Ureter (tissue), 1 donor: ENCODE measurements at places on chromosomes 2 and 18.

DNA sequence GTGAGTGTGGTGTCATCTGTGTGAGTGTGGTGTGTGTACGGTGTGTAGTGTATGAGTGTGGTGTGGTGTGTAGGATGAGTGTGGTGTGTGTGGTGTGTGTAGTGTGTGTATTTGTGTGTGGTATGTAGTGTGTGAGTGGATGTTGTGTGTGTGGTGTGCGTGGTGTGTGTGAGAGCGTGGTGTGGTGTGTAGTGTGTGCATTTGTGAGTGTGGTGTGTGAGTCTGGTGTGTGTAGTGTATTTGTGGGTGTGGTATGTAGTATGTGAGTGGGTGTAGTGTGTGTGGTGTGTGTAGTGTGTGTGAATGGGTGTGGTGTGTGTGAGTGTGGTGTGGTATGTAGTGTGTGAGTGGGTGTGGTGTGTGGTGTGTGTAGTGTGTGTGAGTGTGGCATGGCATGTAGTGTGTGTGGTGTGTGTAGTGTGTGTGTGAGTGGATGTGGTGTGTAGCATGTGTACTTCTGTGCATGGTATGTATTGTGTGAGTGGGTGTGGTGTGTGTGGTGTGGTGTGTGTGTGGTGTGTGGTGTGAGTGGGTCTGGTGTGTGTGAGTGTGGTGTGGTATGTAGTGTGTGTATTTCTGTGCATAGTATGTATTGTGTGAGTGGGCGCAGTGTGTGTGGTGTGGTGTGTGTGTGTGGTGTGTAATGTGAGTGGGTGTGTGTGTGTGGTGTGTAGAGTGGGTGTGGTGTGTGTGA is 227.8 kb downstream of the BCL2 start:
- no peak for DNase-seq

- DNase-seq = peak; percentile 49
Observed at GRCh38 chr18:31042406-31043181, at the start of gene DSC3. DSC3 (minus strand) TSS chr18:31042742; CDS start chr18:31042660, 82 bp downstream.

- no peak for DNase-seq
Observed at GRCh38 chr2:23387221-23387550, 2.2 kb downstream of the KLHL29 start.

- DNase-seq = peak; percentile 17
Observed at GRCh38 chr18:74477771-74478170, 18.4 kb upstream of the CNDP2 start.

DNA sequence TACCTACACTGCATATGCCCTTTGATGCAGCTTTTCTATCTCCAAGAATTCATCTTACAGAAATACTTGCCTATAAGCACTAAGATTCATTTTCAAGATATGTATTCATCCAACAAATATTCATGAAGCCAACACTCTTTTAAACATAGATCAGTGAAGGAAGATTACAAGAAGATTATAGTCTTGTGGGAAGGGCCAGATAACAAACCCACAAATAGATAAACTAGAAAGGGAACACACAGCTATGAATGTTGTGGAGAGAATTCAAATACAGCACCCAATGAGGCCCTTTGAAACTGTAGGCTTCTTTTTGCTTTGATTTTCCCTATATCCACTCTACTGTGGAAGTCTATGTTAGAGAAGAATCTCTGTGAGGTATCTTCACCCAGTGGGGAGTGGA is 186.7 kb upstream of the RBMS1 start:
- no peak for DNase-seq

- DNase-seq = no peak
Observed at GRCh38 chr2:31401580-31401979, 13.0 kb downstream of the XDH start.

DNA sequence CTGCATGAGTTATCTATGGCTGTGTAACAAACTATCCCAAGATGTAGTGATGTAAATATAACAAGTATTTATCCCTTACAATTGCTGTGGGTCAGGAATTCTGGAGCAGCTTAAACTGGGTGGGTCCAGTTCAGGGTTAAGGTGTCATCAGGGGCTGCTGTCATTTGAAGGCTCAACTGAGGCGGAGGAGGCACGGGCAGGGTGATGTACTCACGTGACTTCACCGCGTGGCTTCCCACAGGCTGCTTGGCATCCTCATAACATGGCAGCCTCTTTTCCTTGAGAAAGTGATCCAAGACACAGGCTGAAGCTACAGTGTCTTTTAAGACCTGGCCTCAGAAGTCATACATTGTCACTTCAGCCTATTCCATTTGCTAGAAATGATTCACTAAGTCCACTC is 125.8 kb downstream of the PTGR3 start:
- no peak for DNase-seq

- no peak for DNase-seq
Observed at GRCh38 chr2:29187926-29188325, 72.7 kb downstream of the CLIP4 start.

- no peak for DNase-seq
Observed at GRCh38 chr2:152638056-152638455, 79.2 kb downstream of the PRPF40A start.

GRCh38 chr2:39728941-39729351 is 50.1 kb downstream of the THUMPD2 start:
- DNase-seq = no peak

DNA sequence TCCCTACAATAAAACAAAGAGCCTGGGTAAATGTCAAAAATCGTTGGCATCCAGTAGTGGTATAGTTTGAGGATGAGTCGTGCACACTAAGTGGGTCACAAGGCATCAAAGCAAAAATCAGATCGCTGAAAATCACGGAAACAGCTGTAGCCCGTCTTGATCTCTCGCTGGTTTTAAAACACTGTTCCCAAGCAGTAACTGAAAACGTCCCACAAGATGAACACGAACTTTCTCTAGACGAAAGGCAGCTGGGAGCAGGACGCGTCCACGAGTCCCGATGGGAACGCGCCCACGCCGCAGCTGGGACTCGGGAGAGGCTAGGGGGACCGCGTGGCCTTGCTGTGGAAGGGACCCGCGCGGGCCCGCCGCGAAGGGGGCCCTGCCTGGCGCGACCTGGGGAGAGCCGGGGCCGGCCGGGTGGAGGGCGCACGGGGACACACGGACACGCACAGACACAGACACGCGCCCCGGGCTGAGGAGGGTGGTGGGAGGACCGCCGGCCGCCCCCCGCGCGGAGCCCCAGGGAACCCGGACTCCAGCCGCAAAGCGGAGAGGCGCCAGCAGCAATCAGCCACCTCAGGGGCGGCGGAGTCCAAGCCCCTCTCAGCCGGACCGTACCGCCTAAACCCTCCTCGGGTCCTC is 651 bp downstream of the STK17B start:
- peak; percentile 46 for DNase-seq

GRCh38 chr2:54388076-54388475 is 68.1 kb upstream of the SPTBN1 start:
- no peak for DNase-seq

GRCh38 chr2:20641123-20641985 is 9.5 kb downstream of the HS1BP3 start:
- no peak for DNase-seq

DNA sequence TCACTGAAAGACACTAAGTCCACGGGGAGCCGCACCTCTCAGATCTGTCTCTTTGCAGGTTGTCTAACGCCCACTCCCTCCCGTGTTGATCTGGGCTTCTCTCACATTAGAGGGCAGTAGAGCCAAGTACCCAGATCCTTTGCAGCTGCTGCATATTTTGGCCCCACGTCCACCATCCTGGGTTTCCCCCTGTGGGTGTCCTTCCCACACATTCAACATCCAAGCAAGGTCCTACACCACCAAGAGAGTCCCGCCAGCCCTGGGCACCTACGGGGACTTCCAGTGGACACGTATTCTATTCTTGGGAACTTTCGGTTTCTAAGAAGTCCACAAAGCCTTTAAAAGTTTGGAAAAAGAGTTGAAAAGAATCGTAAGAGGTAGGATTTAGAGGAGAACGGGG is 116.6 kb downstream of the ATL2 start:
- no peak for DNase-seq

DNA sequence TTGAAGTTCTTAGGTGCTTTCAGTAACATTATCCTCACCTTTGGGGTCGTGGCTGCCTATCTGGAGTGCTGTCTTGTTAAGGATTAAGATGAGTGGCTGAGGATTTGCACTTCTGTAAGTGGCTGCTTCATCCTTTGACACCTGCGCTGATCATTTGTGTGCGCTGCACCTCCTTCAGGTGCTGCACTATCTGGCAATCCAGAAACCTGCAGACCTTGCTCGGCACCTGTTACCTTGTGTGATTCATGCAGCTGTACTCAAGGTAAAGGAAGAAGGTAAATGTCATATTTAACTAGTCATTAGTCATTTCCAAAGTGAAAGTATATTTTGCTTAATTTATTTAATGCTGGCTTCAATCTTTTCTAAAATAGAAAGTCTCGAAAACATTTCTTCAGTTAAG is 110.3 kb downstream of the RAB3GAP1 start:
- peak; percentile 46 for DNase-seq

DNA sequence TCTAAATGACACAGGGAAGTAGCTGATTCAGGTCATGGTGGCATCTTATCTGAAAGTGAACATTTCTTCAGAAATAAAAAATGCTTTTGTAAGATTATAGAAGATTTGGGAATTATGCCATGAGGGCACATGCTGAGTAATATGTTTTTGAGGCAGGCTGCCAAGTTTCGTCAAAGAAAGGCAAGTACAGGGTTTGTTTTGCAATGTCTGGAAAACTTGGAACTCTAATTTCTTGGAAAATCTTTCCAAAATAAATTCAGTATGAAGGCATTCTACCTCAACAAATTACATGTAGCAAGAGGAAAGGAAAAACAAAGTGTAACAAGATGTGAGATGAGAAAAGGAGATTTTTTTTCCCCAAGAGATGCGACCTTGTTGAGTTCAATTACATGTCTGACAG is 167.7 kb downstream of the PLCL1 start:
- no peak for DNase-seq

GRCh38 chr2:176584333-176584732 is 315.1 kb downstream of the MTX2 start:
- DNase-seq = no peak

- no peak for DNase-seq
Observed at GRCh38 chr2:241541564-241542277, 16.8 kb upstream of the BOK start.

DNA sequence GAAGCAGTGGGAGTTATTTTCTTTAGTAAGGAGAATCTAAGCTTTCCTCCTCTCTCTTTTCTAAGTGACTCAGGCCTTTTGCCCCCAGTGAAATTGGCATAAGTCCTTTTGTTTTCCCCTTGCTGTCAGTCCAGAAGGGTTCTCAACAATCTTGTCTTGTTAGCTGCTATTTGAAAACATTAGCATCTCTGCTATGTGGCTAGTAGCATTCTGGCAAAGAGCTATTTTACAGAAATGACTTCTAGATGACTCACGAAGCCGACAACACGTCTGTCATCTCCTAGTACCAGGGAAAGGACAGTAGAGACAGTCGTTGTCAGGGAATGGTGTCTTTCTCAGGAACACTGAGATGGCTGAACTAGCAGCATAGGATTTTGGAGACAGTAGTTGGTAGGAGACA is 14.7 kb downstream of the SMARCAL1 start:
- DNase-seq = no peak

DNA sequence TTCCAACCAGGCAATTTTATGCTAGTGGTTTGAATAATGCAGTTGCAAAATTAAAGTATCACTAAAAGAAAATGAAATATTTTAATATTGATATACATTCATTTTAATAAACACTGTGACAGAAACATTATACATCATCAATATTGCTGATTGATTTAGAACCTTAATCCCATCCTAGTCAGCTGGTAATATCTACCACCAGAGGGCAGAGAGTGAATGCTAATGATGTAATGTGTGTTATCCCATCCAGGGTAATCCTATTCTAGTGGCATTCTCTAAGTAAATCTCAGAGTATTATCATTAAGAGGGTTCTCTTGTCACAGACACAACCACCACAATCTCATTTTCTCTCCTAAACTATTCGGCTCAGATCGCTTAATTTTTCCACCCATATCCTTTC is 477.4 kb downstream of the CPS1 start:
- no peak for DNase-seq

DNA sequence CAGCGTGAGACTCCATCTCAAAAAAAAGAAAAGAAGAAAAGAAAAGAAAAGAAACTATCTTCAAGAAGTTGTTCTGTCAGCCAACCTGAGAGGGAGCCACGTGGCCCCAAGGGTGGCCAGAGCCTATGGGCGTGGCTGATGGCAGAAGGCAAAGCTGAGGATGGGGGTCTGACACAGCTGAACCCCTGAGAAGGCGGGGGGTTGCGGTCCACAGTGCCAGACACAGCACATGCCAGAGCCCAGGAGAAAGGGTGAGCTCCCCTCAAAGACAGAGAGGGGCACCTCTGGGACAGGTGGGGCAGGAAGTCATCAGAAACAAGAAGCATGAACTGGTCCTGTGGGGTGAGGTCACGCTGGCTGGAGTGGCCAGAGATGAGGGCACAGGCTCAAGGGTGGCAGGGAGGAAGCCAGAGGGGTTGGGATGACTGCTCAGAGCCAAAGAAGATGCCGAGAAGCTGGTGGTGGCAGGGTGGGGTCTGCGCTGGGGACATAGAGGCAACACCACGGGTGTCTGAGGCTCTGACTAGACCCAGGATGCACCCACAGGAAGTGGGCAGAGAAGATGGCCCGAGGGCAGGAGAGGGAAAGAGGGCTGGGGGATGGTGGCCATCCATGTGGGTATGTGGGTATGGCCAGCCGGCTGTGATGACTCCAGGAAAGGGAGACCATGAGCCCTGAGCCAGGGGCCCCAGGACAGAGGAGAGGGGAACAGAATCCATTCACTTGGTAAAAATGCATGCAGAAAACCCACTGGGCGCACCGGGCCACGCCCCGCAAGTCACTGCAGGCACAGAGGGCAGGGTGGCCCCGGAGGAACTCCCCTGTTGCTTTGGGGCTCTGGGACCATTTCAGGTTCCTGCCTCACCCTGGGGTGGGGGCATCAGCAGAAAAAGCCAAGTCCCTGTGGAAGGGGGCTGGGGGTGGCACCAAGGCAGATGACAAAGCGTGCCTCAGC is 8.4 kb downstream of the KIF1A start:
- DNase-seq = no peak

- DNase-seq = peak; percentile 44
Observed at GRCh38 chr2:134466141-134466540, 212.3 kb downstream of the MGAT5 start.

GRCh38 chr2:96158554-96158940 is 13.3 kb upstream of the DUSP2 start:
- no peak for DNase-seq

DNA sequence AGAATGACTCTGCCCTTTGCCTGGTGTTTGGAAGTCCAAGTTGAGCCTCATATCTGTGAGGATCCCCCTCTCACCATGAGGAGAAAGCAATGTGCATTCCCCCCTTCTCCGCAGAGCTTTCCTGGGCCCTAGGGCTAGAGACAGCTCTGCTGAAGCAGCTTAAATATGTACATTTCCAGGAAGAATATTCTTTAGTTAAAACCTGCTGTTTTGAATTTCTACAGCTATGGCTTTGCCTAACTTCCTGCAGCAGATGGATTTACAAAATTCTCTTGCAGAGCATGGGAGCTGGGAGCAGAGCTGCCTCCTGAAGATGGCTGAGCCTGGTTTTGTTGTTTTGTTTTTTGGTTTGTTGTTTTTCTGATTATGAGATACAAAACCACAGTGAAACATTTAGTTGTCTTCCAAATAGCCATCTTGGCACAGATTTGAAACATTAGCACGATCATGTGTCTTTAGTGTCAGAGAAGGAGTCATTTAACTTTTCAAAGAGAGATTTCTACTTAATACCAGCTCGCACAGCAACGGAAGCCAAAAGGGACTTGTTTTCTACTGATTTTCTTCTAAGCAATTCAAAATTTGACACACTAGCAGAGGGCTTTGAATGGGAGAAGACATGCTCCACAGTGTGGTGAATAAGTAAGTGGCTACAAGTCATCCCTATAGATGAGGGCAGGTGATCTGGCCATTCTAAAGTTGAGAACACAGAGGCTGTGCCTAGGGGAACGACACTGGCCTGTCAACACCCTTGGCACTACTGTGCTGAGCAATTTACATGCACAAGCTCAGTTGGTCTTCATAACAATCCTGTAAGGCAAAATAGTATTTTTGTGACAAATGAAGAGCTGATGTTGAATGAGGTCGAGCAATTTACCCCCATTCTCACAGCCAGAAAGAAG is 222.6 kb downstream of the MREG start:
- DNase-seq = no peak
